ENCODE measurements at places on chromosomes 5 and 9.

GRCh38 chr9:113375057-113376023 lies 1.4 kb downstream of the HDHD3 start:
- DNase-seq, result no peak

DNA sequence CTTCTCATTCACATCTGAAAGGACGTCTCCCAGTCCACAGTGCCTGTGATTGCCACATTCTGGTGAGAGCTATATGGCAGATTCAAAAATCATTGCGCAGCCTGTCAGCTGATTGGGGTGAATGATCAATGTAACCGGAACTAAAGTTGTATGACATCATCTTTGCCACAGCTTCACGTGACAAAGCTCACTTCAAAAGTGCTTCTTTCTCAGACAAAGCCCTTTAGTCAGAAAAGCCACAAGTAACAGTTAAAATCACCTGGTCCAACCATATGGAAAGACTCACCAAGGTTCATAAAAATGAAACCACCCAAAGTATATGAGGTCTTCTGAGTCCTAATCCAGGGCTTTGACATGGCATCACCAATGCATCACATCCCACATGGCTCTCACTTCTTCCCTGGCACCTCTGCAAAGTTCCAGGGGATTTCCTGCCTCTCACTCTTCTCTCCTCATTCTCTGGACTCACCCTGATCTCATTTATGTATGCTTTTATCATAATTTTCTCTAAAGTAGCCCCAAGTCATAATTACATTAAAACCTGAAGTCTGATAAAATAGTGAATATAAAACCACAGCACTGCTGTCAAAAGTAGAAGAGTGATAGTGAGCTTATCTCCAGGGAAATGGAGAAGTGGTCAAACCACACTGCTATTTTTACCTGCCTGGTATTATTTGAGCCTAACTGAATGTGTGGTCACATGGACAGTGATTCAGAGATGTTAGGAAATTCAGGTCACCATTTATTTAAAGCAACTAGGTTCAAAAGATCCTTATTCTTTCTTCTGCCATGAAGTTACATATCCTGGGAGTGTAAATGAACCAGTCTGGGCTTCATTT lies 193.1 kb upstream of the PTGER4 start:
- no peak for DNase-seq

DNA sequence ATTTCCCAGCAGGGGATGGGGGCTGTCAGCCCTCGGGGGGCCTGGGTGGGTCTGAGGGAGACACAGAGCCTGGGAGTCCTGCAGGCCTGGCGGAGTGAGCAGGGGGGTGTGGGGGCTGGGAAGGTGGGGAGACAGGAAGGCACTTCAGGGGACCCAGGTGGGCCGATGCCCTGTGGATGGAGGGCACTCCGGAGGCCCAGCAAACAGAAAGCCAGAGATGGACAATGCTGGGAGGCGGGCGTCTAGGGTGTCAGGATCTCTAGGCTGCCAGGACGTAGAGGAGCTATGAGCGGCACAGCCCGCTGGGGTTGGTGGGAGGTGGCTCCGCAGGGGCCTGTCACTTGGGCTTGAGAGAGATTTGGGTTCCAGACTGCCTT lies 87.6 kb upstream of the COL5A1 start:
- DNase-seq, result no peak

GRCh38 chr5:89399548-89399947 lies 516.6 kb upstream of the MEF2C start:
- DNase-seq, result no peak

- DNase-seq, result no peak
Observed at GRCh38 chr5:104951829-104952228, 1389.2 kb upstream of the NUDT12 start.

DNA sequence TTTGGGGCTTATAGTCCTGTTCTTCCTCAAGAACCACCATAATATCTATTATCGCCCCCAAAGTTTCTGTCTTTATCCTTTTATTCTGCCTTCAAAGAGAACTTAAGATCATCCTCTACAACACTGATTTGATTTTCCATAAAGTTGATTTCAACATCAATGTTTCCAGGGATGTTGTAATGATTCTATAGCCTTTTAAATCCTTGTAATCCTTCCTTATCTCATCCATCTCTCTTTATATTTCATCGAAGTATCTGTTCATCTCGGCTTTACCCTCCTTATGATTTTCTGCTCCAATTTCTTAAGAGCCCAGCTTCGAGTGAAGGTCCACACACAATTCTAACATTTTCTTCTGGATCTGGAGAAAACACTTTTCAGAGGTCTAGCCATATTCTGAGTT lies 218.4 kb downstream of the CDK5RAP2 start:
- no peak for DNase-seq

DNA sequence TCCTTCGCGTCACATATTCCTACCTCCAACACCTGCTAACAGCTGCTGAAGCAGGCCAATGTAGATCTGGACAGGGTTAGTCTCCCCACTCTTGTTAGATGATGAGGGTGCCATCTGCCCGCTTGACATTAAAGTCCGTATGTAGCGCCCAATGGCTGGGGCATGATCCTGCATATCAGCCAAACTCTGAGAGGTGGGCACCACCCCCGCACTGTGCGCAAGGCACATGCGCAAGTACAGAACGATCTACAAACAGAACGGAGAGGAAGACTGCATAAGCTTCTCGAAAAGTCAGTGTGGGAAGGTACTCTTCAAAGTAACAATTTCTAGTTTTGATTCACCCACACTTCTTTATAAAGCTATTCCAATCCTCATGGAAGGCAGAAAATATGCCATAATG lies 69.8 kb downstream of the ECPAS start:
- no peak for DNase-seq

GRCh38 chr9:119827526-119827925 lies 458.3 kb upstream of the BRINP1 start:
- no peak for DNase-seq

- DNase-seq, result no peak
Observed at GRCh38 chr5:32991421-32991815, 280.3 kb downstream of the NPR3 start.

- no peak for DNase-seq
Observed at GRCh38 chr5:138655530-138656190, 80.5 kb upstream of the HSPA9 start.

- DNase-seq, result no peak
Observed at GRCh38 chr5:89844548-89844947, 565.0 kb downstream of the CETN3 start.

DNA sequence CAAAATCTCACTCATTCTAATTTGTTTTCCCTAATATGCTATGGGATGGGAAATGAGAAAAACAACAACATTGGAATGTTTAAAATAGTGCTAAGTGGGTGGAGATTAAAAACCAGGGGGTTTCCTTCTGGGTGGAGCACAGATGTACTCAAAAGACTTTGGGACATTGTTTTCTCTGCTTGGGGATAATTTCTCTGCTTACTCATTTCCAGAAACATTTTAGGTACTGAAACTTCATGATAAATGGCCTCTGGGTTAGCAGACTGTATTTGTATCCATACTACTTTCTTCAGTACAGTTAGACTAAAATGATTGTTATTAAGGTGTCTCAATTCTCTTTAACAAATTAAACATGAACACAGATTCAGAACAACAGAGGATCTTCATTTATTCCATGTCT lies 17.4 kb downstream of the ELOVL7 start:
- DNase-seq, result no peak

GRCh38 chr5:1746371-1747078 lies 53.1 kb downstream of the MRPL36 start:
- no peak for DNase-seq

GRCh38 chr5:171629628-171630349 lies 155.8 kb upstream of the SMIM23 start:
- DNase-seq, result no peak

DNA sequence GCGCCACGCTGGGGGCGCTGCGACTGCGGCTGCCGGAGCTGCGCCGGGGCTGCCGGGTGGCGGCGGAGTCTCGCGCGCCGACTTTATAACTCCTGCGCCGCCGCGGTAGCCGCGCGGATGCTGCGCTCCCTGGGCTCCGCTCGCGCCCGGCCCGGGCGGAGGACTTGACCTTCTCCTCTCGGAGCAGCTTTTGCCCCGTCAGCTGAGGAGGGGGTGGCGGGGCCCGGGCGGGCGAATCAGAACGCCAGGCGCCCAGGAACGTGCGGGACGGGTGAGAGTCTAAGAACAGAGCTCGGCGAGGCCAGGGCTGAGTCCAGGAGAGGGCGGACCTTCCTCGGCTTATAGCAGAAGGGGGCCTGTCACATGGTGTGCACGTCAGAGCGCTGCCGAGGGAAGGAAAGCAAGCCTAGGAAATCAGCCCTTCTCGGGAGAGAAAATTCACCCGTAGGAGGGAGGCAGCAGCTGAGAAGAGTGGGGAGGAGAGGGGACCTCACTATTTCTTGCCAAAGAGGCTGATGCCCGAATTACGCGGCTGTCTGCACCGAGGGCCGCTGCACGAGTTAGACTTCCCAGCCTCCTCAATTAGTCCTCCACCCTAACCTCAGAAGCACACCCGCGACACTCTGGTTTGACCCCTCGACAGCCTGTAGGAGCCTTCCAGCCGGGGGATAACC lies at the start of gene FOXD1:
Gene FOXD1 (minus strand): TSS at position 315 of the 674 bp plus-strand sequence. CDS start 415 bp downstream, outside the sequence.
- DNase-seq, result no peak

DNA sequence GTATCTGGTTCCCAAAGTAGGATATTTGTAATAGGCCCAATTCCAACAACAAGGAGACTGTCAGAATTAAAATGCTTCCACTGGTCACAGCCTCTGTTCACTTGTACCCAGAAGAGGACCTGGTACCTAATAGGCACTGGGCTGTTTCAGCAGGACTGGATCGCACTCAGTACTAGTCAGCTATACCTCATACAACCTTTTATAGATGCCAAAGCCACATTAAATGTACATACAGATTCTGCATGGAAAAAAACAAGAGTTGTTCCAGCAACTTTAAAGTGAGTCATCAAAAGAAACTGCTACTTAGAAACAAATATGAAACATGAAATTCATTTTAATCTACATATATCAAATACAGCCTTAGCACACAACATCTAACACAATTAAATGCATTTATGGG lies 87.5 kb downstream of the GPR21 start:
- no peak for DNase-seq

DNA sequence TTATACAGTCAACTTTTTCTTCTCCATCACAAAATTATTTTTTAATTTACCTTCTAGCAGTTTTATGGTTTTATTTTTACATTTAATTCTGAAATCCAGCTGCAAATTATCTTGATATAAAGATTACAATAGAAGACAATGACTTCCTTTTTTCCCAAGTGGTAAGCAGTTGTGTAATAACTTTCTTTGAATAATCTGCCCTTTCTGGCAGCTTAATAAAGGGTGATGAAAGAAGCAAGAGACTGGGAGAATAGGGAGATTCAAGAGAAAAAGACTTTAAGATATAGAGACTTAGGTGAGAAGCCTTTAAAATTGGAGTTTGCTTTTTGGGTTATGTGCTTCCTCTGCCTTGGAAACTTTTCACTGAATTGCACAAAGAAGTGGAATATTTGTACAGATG lies 100.4 kb upstream of the FREM1 start:
- DNase-seq, result no peak

GRCh38 chr9:105157171-105157583 lies 87.3 kb upstream of the SLC44A1 start:
- no peak for DNase-seq

DNA sequence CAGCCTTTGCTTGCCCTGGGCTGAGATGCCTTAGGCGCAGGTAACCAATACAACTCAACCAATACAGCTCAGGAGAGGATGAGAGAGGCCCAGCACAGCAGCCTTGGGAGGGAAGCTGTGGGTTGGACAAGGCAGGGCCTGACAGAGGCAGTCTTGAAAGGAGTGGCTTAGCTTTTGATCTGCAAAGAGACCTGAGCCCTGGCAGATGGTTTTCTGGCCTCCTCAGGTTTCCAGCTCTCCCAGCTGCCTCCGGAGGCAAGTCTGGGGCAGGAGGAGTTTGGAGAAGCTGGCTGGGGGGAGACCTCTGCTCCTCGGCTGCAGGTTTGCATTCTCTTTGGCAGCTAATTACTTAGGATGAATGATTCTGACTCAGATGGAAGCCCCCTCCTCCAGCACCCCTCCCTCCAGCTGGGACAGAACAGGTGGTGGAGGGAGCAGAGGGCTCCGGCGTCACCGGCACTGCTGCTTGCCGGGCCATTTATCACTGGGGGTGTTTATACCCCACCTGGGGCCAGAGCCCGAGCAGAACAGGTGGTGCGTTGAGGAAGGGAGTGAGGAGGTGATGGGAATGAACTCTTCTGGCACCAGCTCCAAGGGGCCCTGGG lies 50.8 kb downstream of the TSPAN17 start:
- no peak for DNase-seq

DNA sequence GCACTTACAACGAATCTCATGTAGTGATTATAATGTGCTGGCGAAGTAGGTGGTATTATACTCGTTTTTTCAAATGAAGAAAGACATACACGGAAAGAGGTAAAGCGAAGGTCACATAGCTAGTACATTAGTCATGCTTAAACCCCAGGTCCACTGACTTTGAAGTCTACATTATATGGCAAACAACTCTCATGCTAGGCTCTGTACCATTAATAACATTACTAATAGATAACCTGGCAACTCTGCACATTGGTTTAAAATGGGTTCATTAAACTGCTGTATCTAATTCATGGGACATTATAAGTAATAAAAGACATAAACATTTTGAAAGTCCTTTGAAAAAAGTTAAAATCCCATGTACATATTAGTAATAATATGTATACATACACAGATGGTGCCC lies 21.2 kb downstream of the FYB1 start:
- no peak for DNase-seq

DNA sequence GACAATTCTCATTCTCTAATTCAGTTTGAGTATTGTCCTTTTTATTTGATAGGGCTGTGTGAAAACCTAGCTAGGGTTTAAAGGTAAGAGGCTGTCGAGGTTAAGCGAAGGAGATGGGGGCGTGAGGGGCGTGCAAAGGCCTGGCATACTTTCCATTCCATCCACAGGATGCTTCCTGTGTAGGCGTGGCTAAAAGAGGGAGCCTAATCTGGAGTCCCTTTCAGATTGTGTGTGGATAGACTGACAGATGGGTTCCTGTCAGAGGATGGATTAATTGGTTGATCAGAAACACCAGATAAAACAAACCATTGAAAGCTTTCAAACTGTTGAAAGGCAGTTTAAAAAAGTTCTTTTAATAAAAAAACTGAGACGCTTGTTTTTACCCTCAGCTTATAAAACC lies 1.1 kb upstream of the ELL2 start:
- DNase-seq, result no peak

- DNase-seq, result peak; percentile 31
Observed at GRCh38 chr5:168874713-168875380, 295.7 kb upstream of the PANK3 start.

DNA sequence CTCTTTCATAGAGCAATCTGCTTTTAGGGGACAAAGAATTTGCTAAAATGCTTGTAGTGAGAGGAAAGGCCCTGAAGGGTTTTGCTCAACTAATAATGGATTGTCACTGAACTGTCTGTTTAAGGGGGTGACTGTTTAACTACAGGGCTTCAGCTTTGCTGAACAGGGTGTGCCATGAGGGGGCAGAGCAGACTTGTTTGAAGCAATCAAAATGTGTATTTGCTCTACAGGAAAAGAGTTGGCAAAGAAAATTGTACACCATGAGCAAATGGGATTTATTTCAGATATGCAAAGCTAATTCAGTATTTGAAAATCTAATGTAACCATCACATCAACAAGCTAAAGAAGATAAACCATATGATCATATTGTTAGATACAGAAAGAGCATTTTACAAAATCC lies 154.3 kb downstream of the GABRG2 start:
- no peak for DNase-seq

- DNase-seq, result no peak
Observed at GRCh38 chr9:114592356-114592755, 4.8 kb downstream of the ATP6V1G1 start.

- DNase-seq, result peak; percentile 87
Observed at GRCh38 chr9:132354637-132355355, at the start of gene SETX. TSS of gene SETX (minus strand) at chr9:132354986. CDS start at chr9:132349428, 5,558 bp downstream.
